Progenitor cell of endocrine pancreas (in vitro differentiated cells): ENCODE measurements at places on chromosomes 6 and 20. TPM values are rescaled to one million over a fixed set of nuclear protein-coding genes. Genes with fewer than 3 reads are reported as not detected.

The NHLRC1 gene
- 0.60 and 0.65 TPM in 2 replicates for total RNA-seq

DNA sequence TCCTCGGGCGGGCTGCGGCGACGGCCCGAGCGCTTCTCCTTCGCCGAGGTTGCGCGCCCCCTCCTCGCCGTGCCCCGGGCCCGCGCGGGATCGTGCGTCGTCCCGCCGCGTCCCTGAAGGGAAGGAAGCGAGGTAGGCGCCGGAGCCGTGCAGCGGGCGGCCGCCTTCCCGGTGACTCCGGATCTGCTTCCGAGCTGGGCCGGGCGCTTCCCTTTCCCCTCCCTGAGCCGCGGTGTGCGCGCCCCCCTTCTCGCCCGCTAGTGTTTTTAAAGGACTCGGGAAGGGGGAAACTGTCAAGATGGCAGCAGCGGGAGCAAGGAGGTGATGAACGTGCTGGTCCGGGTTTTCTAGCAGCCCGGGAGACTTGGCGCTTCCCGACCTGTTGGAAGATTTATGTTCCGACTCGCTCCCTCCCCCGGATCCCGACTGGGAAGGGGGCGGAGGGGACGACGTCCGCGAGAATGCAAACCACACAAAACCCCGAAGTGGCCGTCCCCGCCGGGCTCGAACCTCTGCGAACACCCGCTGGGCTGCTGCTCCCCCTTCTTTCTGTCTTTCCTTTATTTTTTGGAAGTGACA lies 744 bp upstream of the FOXO3 start:
- peak; percentile 58 for DNase-seq

DNA sequence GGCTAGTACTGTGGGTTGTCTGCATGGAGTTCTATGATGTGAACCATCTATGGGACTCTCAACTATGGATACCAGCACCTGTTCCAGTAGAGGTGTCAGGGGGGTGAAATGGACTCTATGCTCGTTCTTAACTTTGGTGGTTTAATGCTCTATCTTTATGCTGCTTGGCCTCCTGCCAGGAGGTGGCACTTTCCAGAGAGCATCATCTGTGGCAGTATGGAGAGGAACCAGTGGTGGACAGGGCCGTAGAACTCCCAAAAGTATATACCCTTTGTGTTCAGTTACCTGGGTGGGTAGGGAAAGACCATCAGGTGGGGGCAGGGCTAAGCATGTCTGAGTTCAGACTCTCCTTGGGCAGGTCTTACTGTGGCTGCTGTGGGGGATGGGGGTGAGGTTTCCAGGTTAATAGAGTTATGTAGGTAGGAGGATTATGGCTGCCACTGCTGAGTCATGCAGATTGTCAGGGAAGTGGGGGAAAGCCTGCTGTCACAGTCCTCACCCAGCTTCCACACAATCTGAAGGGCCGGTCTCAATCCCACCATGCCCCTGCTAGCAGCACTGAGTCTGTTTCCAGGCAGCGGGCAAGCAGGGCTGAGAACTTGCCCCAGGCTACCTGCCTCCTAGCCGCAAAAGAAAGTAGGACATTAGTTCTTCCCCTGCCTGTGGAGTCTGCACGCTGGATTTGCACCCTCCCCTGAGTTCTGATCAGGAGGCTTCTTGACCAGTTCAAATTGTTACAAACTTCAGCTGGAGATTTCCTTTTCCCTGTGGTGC lies 284.0 kb downstream of the KCNQ5 start:
- no peak for DNase-seq

GRCh38 chr20:59019217-59019616 lies at the start of gene TUBB1:
Gene TUBB1 (plus strand): TSS chr20:59019429. CDS start chr20:59019523, 94 bp downstream.
- DNase-seq: no peak
